EH (cell line): ENCODE measurements at places on chromosomes 6 and 20.

GRCh38 chr6:50979171-50979525 lies 160.5 kb downstream of the TFAP2B start:
- no peak for DNase-seq

- DNase-seq: no peak
Observed at GRCh38 chr6:137921823-137922222, 54.8 kb downstream of the TNFAIP3 start.

- no peak for DNase-seq
Observed at GRCh38 chr6:88574651-88575050, 388.8 kb downstream of the RNGTT start.

GRCh38 chr6:103409475-103409874 lies 1450.2 kb downstream of the HACE1 start:
- no peak for DNase-seq

DNA sequence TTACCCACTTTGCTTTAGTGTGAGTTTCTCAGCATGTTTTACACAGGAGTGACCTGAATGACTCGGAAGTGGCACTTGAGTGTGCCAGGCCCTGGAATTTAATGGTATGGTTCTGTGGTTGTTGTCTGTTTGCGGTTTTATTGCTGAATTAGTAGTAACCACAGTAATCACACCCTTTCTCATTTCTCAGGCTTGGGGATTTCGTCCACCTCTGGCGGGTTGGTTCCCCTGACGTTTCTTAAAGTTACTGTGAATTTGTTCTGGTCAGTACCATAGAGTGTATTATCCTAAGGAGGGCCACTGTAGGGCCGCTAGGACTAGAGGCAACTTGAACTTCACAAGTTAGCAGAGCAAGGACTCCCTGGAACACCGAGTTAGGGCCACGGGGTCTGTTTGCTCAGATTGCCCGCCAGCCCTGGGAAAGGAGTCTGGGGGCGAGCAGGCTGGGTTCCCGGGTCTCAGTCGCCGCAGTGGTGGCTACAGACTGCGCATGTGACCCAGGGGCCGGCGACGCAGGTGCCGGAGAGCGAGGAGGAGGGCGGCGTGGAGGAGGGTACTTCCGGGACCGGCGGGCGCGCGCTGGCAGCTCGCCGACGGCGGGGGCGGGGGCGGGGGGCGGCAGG lies 546 bp upstream of the KLHL32 start:
- DNase-seq: no peak

DNA sequence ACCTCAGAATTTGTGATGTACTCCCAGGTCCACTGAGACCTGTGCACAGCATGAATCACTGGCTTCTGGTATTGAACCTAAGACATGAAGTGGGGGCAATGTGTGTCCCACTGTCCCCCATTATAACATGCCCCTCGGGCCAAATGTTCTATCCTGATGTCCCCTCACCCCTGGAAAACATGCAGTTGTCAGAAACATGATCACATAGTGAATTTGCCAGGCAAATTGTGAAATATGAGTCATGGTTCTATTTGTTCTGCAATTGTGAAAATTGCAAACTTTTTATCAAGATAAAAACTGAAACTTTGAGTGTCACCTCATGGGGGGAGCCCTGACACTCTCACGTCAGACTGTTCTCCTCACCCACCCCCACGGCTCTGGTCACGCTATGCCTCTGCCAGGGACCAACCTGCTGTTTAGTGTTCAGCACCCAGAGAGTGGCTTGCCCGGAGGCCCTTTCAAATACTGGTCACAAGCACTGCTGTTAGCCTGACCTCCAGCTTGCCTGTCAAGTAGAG lies 305.3 kb downstream of the CLIC5 start:
- DNase-seq: peak; percentile 25

DNA sequence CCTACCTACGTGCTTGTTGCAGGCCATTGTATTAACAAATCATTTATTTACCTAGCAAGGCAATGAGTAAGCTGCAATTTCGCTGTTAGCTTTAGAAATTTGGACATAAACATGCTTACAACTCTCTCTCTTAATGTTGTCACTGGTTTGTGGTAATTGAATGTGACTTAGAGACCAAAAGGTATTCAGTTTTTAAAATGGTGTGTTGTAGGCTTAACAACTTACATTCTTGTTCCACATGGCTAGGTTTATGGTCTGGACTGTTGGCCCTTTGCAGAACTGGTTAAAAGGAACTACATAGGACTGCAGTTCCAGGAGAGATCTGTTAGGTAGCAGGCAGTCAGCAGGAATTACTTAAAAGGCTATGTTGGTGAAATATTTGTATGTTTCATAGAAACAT lies 10.3 kb upstream of the CTAGE9 start:
- no peak for DNase-seq

GRCh38 chr20:11814267-11814666 lies 103.4 kb upstream of the BTBD3 start:
- DNase-seq: peak; percentile 60

GRCh38 chr6:104956731-104957294 lies at the start of gene LIN28B:
Gene LIN28B, plus strand, starts transcription at chr6:104957107. Its CDS starts 144 bp downstream, at chr6:104957251.
- DNase-seq: no peak

GRCh38 chr6:166293731-166294584 lies 14.2 kb downstream of the PRR18 start:
- DNase-seq: no peak

DNA sequence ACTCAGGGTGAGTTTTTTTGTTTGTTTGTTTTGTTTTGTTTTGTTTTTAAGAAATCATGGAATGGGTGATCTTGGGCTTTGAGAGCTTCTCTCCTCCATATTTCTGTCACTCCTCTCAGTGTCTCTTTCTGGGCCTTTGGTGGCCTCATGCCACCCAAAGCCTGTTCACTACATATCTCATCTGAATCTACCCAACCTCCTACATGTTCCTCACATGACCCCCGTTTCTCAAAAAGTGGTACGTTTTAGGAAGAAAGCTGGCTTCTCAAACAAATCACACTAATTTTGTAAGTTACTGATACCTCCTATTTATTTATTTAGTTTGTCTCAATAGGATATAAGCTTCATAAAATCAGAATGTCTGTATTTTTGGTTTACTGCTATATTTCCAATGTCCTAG lies 80.0 kb downstream of the SESN1 start:
- DNase-seq: no peak

- no peak for DNase-seq
Observed at GRCh38 chr6:150929416-150929815, 63.9 kb downstream of the MTHFD1L start.

- no peak for DNase-seq
Observed at GRCh38 chr6:150482883-150483409, 114.1 kb downstream of the IYD start.

DNA sequence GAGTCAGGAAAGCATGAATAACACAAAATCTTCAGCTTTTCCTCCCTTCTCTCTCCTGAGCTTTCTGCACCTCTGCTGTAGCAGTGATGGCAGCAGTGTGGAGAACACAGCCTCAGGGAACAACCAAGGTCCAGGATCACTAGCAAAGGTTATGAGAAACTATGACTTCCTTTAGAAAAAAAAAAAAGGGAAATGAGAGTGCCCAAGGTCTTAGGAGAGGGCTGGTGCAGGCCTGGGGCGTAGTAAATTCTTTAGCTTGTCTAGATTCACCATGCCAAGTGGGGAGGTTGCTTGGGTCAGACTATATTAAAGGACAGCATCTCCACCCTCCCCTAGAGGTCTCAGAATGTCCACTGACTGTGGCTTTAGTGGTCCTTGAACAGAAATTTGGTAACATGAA lies 40.4 kb upstream of the POLR1H start:
- DNase-seq: no peak

GRCh38 chr6:154590756-154591155 lies 80.3 kb upstream of the CNKSR3 start:
- no peak for DNase-seq

DNA sequence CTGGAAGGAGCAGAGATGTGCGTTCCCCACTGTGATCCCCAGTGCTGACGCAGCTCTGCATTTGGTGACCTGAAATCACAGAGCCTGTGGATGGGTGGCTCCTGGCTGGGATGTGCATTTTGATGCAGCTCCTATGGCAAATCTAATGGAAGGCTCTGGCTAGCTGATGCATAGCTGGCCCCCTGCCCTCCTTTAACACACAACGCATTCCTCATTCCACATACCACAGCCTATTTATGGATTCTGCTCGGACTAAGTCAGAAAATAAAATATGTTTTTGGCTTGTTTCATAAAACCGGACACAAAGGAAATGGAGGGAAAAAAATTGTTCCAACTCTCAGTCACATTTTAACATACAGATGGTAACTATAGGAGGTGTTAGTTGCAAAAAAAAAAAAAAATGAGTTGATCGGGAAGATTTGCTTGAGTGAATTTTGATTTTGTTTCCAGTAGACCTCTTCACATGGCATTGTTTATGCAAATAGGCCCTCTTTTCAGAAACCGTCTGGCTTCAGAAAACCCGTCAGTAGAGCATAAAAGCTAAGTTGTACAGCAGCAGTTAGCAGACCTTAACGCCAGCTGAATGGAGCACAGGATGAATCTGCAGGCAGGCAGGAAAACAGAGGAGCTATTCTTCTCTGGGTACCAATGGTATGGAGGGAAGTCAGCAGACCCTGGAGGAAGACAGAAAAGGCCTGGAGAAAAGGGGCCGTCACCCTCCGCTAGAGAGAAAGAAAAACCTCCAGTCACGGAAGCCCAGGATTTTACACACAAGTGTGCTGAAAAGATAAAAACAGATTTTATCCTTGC lies 215.4 kb downstream of the HDGFL1 start:
- peak; percentile 18 for DNase-seq

DNA sequence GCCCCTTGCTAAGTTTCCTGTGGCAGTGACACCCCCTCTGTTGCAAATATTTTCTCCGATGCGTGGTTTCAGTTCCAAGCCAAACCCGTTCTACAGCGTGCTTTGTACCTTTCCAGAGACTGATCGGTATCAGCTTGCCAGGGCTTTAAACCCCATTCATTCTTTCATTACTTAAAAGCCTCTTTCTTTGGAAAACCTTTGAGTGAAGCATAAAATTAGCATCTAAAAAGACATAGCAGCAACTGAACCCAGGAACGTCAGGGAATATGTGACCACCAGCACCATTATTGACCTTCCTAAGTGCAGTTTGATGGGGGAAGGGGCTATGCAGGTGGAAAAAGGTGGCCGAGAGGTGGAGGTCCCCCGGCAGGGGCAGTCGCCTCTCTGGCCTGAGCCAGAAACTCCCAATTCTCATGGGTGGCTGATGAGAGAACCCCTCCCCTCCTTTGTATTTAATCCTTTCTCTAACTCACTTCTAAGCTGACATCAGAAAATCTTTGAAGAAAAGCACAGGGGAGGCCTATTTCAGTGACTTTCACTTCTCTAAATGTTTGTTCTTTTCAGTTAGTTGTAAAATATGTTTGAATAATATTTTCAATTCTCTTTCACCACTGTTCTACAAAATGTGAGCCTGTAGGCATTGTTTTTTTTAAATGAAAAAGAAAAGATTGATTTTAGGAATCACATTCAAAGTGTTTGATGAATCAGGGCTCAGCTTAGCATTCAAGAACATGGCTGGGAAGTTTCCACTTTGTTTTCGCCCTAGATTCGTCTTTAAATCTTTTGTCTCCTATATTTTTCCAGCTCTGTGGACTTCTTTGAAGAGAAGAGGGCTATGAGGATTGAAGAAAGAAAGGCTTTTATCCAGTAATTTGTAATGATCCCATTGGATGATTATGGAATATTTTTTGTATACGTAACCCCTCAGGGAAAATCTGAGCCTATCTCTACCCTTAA lies 89.2 kb downstream of the RSPH3 start:
- DNase-seq: no peak

DNA sequence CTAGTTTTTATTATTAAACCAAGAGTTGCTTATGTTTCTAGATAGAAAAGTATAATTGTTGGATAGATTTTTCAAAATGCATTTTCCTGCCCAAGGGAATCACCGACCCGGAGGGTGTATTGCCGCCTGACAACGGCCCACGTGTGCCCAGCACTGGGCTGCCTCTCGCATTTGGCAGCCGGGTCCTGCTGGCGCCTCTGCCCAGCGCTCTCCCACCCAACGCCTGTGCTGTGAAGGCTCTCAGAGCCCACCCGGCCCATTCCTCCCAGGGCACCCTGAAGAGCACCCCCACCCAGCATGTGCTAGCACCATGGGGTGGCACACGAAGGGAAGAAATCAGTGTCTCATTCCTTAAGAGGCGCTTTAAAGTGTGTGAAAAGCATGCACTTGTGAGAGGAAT lies 88.3 kb upstream of the AFDN start:
- DNase-seq: no peak

GRCh38 chr20:4476903-4477500 lies 244.7 kb upstream of the PRND start:
- peak; percentile 40 for DNase-seq

- no peak for DNase-seq
Observed at GRCh38 chr6:114083251-114083650, 112.3 kb upstream of the HDAC2 start.

DNA sequence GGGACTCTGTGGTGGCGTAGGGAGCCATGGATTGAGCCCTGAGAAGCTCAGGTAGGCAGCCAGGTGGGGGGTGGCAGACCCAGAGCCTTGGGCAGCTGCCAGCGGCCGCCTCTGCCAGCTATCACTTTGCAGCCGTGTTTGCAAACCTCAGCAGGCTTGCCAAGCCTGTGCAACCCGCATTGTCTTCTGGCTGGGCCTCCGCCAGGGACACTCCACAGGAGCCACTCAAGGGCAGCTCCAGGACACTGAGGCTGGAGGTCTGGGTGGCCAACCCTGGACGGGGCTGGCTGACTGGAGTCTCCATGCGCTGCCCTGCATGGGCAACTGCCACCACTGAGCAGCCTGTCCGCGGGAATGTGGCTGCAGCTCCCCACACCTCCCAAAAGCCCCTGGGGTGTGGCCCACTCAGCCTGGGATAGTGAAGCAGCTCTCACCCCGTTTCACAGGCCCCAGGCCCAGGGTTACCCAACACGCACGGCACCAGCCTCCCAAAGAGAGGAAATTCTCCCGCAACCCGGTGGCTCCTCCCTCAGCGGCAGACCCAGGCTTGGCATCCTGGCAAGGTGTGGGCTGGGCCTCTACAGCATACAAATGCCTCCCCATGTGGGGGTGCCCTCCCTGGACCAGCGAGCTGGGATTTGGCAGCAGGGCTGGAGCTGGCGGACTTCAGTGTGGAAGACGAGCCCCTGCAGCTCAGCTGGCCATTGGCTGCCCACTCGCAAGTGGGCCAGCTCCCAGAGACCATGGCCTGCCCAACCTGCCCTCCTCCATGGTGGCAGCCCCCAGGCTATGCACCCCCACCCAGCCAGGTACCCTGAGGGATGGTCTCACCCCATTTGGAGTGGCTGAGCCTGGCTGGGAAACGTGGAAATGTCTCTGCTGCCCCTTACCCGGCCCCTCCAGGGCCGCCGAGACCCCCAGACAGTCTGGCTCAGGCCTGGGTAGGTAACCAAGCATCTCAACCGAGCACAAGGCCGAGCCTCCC lies 2.9 kb downstream of the CHRNA4 start:
- no peak for DNase-seq

GRCh38 chr20:31901615-31902014 lies 31.2 kb downstream of the TTLL9 start:
- DNase-seq: no peak

DNA sequence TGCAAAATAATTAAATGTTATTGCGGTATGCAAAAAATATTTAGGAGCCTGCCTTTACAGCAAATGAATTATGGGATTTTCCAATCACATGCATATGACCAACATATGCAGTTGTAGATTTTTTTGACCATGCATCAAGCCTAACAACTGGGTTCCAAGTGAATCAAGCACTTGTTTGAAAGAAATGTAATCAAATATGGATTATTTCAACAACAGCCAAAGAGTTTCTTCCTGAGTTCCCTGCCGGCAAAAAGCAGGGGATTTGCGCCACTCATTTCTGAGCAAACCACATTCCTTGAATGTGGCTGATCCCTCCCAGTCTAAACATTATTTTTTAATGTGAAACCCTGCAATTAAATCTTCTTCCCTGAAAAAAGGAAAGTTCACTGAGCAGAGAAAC lies 100.1 kb upstream of the ADTRP start:
- DNase-seq: no peak
